Stimulated activated CD8-positive, alpha-beta memory T cell treated with anti-CD3 and anti-CD28 coated beads, Interleukin-4, amount 100 ng/mL, for 1 hour (primary cell): ENCODE measurements at places on chromosomes 4 and X.

- no peak for DNase-seq
Observed at GRCh38 chr4:20185103-20185502, 66.6 kb upstream of the SLIT2 start.

DNA sequence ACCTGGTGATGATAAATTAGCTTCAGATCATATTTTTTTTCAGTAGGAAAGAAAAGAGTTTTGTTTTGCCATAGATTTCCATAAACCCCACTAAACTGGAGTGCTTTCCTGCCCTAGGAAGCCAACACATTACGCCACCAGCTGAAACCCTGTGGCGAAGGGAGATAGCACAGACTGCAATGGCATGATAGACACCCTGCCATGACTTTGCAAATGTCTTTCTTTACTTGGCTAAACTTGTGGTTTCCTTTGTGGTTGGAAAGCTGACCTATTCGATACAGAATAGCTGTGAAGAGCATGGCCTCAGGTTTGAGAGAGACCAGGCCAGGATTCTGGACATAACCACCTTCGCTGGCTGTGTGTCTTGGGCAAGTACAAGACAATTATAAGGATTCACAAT, 19.1 kb downstream of the MFAP3L start:
- DNase-seq, result no peak

- no peak for DNase-seq
Observed at GRCh38 chr4:153332936-153333335, 11.6 kb upstream of the MND1 start.

DNA sequence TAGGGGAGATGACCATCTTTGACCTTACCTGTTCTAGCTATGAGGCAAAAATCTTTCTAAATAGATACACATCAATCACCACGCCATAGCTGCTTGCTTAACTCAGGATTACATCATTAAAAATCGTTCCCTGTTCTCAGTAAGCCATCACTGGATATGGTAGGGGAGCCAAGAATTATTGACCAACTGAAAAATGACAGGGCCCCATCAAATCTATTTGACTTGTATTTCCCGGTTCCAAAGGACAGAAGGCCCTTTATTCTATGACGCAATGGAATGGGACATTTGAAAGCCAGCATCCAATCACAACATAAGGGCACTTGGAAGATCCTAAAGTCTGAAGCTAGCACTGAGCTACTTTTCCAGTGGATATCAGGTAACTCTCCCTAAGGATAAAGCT, 75.6 kb upstream of the NOCT start:
- DNase-seq, result no peak

DNA sequence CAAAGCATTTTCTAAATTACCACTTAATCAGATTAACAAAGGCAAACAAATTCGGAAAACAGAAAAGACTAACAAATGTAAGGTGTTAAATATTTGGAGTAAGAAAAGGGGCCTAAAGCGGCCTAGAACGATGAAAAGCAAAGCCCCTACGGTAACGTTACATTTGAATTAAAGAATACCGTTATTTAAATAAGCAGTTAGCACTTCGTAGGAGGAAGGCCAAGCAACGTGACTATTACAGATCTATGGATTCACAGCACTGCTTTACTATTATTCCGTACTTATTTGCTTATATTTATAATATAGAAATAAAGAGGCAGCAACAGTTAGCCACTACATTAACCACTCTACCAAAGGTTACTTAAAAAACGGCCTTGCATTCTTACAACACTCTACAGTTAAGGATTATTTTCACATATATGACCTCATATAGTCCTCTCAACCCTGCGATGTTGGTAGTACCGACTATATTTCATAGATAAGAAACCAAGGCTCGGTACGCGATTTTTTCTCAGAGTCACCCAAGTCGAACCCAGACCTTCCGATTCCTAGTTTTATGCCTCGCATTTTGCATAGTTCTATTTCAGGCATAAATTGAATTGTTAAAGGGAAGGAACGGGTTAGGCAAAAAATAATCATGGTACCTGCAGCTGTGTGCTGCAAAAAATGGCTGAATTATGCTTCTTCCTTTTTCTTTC, 2.9 kb downstream of the KLHL15 start:
- DNase-seq, result no peak

DNA sequence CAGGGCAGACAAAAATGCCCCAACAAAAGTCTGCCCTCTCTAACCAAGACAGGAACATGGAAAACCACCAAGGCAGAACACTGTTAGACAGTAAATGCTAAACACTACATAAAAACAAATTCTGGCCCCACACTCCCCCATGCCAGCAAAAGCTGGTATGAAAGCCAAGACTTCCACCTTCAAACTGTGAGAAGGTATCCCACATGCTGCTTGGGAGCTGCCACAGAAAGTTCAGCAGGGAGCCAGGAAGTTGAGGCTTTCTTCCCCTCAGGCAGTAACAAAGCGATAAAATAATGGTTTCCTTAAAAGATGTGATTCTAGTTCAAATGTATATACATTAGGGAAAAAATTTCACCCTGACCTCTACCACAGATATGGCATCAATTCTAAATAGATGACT, 770.4 kb upstream of the NDST4 start:
- no peak for DNase-seq

DNA sequence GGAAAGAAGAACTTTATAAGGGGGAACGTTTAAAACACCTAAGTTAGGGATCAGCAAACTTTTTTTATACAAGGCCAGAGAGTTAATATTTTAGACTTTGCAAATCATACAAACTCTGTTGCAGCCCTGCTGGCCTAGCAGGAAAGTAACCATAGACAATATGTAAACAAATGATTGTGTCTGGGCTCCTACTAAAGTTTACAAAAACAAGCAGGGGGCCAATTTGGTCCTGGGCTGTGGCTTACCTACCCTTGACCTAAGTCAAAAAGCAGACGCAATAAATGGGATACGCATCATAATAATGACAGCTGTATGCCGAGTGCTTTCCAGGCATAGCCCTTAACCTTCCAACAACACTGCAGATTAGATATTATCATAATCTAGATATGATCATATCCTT, 4.9 kb downstream of the TASL start:
- no peak for DNase-seq

DNA sequence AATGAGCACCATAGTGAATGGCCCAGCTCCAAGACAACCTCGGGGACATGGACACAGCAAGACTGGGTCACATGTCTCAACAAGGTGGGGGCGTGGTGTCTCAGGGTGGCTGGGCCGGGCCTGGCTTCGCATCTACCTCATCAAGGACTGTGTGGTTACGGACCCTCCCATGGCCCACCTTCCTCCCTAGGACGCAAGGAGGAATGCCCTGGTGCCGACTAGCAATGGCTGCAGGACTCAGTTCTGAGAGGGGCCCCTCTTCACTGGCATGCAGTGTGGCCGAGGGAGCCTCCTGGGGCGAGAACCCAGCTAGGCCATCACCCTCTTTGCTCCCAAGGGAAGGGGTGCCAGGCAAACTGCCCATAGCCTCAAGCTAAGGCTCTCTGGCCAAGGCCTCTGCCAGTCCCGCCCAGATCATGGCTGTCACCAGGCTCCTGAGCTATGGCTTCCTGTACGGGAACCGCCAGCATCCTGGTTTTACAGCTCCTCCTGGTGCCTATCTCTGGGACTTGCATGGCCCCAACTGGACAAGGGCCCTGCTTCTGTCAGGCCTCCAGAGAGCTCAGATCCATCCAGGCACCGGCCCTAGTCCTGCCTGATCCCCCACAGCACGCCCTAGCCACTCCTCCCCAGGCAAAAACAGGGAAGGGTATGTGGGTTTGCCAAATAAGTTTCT, 218.0 kb upstream of the AGTR2 start:
- DNase-seq, result no peak

DNA sequence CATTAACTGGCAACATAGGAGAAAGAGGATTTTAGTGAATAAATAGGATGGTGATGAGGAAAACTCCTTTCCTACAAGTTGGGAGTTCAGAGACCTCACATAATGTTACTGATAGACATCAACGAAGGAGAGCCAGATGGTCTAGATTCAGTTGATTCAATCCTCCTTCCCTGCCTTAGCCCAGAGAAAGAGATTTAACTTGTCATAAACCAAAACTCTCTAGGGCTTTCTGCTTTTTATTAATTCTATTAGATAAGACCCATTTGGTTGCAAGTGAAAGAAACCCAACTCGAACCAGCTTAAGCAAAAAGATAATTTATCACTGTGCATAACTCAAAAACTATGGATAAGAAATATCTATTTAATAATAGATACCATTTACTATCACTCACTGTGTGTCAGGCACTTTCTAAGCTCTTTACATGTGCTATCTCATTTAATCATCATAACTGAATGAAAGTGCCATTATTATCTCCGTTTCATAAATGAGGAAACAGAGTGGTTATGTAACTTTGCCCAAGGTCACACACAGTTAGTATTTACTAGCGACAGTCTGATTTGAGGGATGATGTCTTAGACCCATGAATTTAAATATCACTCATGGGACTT, 4.3 kb upstream of the UNC5C start:
- DNase-seq, result no peak

DNA sequence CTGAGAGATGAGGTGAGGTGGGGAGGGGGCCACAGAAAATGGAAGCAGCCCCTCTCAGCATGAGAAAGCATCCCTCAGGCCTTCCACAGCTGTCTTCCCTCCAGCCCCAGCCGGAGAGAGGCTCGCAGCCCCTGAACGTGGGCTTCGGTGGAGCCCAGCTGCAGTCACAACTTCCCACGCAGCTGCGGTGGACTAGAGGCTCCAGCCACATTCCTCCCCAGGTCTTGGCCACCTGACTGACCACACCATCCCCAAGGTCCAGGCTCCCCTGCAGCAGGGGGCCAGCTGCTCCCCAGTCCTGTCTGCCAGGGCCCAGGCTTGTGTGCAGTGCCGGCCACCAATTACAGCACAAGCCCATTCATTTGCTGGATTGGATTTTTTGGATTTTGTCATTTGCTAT, 212.3 kb upstream of the BCOR start:
- no peak for DNase-seq
